Bronchus fibroblast of lung (primary cell): ENCODE measurements at places on chromosomes 12 and 14. TPM values are rescaled to one million over a fixed set of nuclear protein-coding genes. Genes with fewer than 3 reads are reported as not detected.

Gene TEAD4
- total RNA-seq, result 30.4 and 35.1 TPM in 2 replicates

Gene STAC3
- total RNA-seq, result 0.50 and 0.59 TPM in 2 replicates

Gene DENND5B
- total RNA-seq, result 4.5 and 5.6 TPM in 2 replicates

Gene SIX4
- total RNA-seq, result 21.0 and 23.5 TPM in 2 replicates

Gene TMEM132D
- not detected in 2 replicates for total RNA-seq

Gene ANKS1B
- not detected in 2 replicates for total RNA-seq

Gene SPTLC2
- total RNA-seq, result 15.0 and 16.6 TPM in 2 replicates
